ENCODE measurements at places on chromosomes 2 and 18.

DNA sequence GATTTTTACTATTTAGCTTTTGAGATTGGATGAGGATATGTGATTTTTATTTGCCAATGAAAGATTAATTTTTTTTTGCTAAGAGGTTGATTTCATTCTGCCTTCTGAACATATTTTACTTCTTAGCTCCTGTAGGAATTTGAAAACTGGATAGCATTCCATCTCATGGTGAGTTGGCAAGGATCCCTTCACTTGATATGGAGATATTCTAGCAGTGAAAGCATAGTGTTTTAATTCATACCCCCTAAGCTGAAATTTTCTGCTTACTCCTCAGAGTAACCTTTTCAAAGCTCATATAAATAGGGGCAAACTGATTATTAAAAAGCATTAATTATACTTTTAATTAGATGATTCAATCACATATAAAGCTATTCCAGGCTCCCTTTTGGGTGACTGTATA, 61.0 kb upstream of the KCNJ3 start:
- DNase-seq, result no peak

DNA sequence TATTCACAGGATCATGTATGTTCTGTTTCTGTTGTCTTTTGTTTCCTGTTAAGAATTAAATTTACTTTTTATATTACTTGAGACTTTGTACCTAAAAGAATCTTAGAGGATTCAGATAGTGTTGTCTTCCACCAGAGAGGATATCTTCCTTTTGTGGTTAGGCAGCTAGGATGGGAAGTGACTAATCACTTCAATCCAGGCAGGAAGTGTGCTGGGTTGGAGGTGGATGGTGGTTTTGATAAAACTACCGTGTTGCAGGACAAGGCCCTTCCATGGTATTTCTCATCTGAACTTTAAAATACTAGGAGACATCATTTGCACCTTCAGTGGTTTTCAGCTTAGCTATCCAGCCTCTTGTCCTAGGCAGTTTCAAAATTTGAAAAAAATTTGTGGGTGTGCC, 728.6 kb upstream of the CDH2 start:
- DNase-seq, result no peak

- no peak for DNase-seq
Observed at GRCh38 chr18:61953161-61953560, 60.4 kb upstream of the RNF152 start.

GRCh38 chr18:2846636-2847316, at the start of gene EMILIN2:
EMILIN2 (plus strand) TSS chr18:2847006; CDS start chr18:2847189, 183 bp downstream.
- peak; percentile 61 for DNase-seq

DNA sequence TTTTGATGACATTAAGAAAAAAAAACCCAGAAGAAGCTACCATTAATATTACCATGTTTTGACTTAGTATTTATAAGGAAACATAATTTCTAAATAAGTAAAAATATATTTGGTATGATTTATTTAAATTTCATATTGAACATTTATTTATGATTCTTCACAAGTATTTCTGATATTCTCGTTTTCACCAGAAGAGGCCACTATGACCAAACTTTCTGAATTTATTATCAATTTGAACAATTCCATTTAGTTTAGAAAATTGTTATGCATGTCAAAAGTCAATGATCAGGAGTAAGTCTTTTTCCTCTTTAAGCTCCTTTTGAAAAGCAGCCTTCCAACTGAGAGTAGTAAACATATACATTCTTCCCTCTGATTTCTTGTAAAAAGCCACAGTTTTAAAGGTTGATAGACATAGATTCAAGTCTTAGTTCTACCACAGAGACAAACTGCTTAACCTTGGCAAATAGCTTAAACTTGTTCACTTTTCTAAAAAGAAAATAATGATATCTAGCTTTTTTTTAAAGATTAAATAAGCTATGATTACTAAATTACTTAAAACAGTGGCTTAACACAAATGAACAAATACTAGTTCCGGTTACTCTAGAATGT, 329.9 kb downstream of the TRIB2 start:
- no peak for DNase-seq

GRCh38 chr18:57768537-57769326, 34.4 kb downstream of the ATP8B1 start:
- no peak for DNase-seq

DNA sequence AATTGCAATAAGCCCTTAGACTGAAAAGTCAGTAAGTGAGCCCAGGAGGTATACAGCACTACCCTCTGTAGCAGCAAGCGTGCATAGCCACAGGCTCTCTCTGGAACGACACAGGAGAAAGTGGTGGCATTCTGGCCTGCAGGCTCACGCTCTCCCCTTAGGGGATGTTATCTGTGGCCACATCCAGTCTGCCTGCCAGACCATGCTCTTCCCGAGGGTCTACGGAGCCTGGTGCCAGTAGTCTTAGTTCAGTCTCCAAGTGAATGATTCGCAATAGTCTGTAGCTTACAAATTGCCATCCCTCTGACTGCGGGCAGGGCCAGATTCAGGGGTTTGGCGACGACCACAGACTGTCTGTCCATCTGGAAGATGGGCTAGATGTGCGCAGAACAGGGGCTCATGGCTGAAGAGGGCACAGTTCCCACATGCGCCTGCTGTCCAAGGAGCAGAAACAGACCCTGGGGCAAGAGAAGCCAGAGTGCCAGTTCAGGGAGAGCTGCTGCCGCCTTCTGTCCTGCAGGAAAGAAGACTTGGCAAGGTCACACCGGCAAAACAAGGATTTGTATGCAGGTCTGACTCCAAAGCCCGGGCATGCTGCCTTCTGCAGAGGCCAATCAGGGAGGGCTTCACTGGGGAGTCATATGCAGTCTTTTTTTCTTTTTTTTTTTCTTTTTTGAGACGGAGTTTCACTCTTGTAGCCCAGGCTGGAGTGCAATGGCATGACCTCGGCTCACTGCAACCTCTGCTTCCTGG, 3.5 kb upstream of the KLF11 start:
- no peak for DNase-seq

GRCh38 chr2:170928036-170928823, 823 bp upstream of the GORASP2 start:
- DNase-seq, result peak; percentile 25

DNA sequence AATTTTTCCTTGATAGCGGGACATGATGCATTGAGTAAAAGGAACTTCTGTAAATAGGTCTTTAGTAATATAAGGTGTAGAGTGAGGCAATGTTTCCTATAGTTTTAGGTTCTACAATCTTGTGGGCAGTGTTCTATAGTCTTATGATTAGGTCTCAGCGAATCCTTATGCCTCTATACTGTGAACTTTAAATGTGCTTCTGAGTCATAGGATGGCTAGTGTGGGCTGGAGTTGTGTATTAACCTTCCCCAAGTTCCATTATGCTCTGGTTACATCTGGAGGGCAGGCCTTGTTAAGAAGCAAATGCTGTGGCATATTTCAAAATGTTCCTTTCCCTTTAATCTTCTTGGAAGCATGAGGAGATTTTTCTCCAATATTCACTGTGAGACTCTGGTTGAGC, 73.5 kb downstream of the ROCK2 start:
- no peak for DNase-seq

GRCh38 chr2:150985741-150986140, 275.9 kb downstream of the RBM43 start:
- DNase-seq, result no peak

DNA sequence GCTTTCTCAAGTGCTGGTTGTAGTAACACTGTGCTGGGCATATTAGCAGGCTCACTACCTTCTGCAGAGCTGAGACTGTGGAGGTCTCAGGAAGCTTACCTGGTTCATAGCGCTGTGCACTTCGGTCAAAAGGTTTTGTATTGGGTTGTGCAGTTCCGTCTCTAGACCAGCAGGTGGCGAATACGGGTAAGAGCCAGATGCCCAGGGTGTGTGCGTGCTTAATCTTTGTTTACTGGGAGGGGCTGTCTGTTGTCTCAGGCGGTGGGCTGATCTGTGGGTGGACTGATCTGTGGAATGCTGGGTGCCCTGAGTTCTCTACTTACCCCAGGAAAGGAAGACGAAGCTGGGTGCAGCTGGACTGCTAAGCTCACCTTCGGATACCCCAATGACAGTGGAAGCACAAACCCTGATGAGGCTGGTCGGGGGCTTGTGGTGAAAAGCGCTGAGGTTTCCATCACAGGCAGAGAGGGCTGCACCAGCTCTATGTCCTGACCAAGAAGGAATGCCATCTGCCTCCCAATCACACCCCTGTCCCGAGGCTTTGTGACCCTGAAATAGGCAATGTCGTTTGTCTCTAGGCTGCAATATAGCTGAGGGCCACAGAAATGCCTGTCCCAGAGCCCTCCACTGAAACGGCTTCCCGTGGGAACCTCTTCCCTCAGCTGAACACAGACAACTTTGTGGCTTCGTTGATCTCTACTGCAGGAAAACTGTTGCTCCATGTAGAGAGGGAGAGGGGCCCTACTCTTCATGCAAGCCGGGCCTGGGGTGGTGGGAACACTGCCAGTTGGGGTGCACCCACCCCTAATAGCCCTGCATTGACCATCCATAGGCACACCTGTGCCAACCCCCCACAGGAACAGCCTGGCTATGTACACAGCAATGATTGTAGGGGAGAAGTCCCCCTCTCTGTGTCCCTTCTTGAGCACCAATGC, 45.9 kb upstream of the FAM117B start:
- peak; percentile 69 for DNase-seq

DNA sequence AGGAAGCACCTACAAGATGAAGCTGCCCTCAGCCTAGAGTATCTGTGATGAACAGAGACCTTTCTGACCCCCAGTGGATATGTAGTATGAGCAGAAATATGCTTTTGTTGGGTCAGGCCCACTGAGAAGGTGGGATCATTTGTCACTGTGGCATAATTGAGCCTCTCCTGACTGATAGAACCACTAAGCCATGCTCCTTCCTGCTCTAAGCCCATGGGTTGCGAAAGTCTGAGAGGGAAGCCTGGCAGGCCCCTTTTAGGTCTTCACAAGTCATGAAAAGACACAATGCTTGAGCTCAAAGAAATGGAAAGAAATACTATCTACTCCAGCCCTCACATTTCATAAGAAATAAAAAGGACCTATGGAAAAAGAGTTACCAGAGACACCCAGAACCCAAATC, 127.7 kb downstream of the TNS1 start:
- DNase-seq, result no peak

GRCh38 chr2:11767779-11768178, 21.3 kb downstream of the LPIN1 start:
- no peak for DNase-seq

DNA sequence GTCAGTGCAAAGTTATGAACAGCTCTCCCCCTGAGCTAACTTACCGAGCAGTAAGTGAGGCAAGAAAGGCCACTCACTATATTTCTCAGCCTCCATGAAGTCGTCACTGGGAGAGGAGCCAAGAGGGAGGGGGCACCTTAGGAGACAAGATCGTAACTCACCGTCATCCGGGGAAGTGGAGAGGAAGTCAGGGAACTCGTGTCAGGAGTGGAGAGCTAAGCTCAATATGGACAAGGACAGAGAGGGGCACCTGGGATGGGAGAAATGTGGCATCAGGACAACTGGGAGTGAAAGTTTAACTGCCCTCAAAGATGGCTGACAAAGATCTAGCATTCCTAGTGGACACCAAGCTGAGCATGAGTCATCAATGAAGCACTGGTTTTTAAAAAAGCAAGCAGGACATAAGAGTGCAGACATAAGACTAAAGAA, 37.1 kb downstream of the BCL11A start:
- DNase-seq, result no peak

- no peak for DNase-seq
Observed at GRCh38 chr2:48113767-48114166, 207.5 kb upstream of the FBXO11 start.

DNA sequence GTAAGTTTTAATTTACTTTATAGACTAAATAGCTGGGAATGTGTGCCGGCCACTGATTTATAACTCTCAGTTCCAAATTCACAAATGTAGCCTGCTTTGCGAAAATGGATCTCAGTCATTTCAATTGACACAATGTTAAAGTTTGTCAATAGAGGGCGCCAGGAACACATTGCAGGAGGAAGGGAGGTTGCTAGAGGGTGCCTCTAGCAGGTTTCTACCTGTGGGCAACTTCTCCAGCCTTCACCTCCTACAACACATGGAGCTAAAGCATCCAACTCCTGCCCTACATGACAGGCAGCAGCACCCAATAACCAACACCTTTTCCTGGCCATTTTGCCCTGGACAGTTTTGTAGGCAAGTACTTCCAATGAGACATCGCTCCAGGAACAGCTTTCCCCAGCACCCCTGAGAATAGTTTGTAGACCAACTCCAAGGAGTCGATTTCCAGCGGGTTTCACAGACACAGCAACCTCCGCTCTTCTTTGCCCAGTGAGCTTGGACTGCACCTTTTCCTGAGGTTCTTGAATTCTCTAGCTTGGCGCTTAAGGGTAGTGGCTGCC, 784.8 kb upstream of the CDH2 start:
- no peak for DNase-seq

DNA sequence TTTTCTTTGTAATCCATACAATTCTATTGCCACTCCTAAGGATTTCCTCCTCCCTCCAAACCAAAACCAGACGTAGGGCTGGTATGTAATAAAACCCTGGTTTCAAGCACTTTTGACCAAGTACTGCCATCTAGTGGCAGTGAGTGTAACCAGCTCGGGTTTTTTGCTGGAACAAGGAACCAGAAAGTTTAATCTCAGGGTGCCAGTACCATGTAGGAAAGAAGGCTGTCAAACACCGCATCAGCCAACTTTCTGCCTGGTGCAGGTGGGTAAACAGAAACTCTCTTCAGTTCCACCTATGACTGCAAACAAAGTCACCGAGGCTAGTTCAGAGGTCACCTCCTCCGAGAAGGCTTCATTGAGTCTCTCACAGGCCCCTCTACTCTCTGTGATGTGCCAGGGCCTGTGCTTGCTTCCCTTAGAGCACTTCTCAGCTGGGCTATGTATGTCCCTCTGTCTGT, 10.2 kb upstream of the THNSL2 start:
- peak; percentile 65 for DNase-seq

DNA sequence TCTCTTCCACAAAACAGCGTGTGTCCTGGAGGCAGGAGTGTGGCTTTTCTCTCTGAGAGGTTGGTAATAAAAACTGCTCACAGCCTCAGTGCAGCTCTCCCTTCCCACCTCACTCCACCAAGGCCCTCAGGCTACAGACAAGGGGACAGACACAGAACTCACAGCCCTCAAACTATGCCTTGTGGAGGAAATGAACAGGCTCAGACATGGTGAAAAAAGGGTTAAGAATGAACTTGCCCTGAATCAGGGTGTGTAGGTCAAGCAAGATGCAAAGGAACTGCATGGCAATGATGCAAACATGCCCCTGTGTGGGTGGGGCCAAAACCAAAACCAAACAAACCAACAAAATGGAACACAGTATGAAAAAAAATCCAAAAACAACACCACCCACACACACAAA, 125.8 kb downstream of the GALNT14 start:
- DNase-seq, result no peak

GRCh38 chr2:55419679-55420438, at the start of gene CCDC88A:
CCDC88A (minus strand) TSS chr2:55419856; CDS start chr2:55419079, 777 bp downstream.
- DNase-seq, result peak; percentile 92

- DNase-seq, result no peak
Observed at GRCh38 chr2:97926946-97927345, 68.8 kb downstream of the TMEM131 start.

- no peak for DNase-seq
Observed at GRCh38 chr2:85684380-85684779, 9.8 kb upstream of the GNLY start.

Data from activated CD4-positive, alpha-beta T cell treated with anti-CD3 and anti-CD28 coated beads, Interleukin-2, amount 50 U/mL, for 48 hours (primary cell).